ENCODE measurements at places on chromosomes 7 and 10.

- no peak for DNase-seq
Measured at GRCh38 chr7:134155206-134155605, 28.1 kb downstream of the LRGUK start.

DNA sequence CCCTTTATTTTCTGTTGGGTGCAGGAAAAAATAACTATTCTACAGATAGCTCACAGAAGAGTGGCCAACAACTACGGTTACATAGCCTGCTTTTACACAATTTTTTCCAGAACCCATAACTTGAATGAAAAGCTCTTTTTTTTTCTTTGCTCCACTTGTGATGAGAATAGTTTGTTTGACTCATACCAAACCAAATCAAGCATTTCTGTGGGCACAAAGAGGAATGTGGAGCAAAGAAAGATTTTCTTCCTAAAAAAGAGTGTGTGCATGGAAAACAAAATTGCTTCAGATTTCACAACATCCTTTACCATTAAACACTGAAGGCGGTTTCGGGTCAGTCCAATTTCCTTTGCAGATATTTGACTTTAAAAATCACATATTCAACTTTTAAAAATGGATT, 54.8 kb upstream of the RAB11FIP2 start:
- DNase-seq: no peak

DNA sequence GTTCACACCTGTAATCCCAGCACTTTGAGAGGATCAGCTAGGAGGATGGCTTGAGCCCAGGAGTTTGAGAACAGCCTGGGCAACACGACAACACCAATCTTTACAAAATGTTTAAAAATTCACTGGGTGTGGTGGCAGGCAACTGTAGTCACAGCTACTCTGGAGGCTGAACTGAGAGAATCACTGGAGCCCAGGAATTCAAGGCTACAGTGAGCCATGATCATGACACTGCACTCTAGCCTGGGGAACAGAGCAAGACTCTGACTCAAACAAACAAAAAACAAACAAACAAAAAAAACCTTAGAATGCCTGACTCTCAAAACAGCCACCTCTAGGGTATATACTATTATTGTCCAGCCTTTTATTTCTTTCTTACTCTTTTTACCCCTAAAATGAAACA, 56.5 kb upstream of the PAPSS2 start:
- no peak for DNase-seq

DNA sequence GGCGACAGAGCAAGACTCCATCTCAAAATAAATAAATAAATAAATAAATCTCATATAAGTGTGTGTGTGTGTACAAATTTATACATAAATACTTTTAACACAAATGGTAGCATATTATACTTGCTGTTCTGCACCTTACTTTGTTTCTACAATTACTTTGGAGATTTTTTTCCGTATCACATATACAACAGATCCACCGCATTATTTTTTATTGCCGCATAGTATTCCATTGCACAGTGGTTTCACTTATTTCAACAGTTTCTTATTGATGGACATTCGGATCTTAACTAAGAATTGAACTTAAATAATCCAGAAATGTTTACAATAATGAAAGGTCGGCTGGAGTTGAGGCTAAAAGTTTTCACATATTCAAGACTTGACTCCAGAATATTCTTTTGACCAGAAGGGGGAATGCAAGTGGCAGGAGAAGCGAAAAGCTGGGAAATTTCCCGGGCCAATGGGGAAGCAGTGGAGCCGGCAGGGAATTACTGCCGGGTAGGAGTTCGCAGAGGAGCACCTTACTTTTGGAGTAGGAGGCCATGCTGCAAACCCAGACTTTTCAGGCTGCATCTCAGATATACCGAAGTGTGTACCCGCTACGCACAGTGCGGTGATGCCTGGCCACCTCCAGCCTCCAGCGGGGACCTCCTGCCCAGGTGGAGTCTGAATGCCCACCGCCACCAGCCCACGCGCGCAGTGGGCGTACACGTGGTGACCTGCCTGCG, 415 bp upstream of the CNNM1 start:
- DNase-seq: no peak

- no peak for DNase-seq
Measured at GRCh38 chr10:96283756-96284155, 12.4 kb upstream of the BLNK start.

DNA sequence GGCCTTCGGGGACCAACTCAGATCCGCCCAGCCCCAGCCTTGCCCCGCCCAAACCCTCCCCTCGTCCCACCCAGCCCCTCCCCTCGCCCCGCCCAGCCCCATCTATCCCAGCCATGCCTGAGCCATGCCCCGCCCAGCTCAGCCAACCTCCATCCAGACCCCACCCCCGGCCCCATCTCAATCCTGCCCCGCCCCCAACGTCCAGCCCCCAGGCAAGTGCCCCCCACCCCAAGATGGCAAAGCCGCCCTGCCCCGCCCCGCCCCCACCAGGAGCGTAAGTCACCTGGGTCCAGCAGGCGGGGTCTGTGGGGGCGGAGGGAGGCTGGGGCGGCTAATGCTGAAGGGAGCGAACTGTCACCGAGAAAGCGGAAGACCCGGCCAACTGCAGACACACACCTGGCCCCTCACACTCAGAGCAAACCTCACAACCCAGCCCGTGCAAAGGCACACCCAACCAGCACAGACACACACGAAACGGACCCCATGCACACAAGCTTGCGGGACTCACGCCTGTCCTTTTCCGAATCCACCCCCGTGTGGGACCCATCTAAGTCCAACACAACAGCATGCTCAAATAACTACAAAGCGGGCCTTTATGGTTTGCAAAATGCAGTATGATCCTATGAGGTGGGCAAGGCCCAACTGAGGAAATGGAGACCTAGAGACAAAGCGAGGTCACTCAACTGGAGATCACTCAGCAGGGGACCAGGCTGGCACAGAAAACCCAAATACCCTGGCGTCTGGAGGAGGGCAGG, 11.5 kb upstream of the OGA start:
- DNase-seq: no peak

DNA sequence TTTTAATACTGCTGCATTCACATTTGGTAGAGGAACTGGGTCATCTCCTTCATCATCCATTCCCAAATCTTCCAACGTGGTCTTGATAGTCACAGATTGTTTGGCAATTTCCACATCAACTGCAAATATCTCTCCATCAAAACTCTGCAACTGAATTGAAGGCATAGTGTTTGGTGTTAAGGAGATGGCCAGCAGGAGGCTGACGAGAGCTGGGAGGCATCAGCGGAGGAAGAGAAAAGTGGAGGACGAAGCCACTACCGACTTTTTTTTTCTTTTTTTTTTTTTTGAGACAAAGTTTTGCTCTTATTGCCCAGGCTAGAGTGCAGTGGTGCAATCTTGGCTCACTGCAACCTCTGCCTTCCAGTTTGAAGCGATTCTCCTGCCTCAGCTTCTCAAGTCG, 205.0 kb upstream of the KCTD7 start:
- DNase-seq: no peak

GRCh38 chr7:144842377-144842851, 6.6 kb upstream of the TPK1 start:
- no peak for DNase-seq

- DNase-seq: no peak
Measured at GRCh38 chr7:4325732-4326131, 356.4 kb upstream of the FOXK1 start.

GRCh38 chr7:128027485-128027980, 3.7 kb downstream of the LRRC4 start:
- DNase-seq: no peak

DNA sequence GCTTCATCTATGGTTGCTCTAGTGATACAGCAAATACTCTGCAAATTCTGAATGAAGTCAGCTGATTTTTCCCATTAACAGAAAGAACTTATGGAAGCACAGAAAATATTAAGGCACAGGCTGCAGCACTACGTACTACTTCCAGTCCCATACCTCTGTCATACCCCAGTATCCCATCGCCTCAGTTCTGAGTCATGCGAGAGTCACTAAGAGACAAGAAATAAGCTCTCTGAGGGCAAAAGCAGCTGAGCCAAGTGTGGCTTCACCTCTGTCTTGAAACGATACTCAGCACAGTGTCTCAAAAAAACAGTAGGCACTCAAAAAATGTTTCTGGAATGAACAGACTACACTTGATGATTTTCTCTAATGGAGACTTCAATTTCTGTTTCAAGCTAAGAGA, 48.2 kb downstream of the EZH2 start:
- DNase-seq: no peak

GRCh38 chr7:154777489-154777888, 225.4 kb downstream of the PAXIP1 start:
- no peak for DNase-seq

DNA sequence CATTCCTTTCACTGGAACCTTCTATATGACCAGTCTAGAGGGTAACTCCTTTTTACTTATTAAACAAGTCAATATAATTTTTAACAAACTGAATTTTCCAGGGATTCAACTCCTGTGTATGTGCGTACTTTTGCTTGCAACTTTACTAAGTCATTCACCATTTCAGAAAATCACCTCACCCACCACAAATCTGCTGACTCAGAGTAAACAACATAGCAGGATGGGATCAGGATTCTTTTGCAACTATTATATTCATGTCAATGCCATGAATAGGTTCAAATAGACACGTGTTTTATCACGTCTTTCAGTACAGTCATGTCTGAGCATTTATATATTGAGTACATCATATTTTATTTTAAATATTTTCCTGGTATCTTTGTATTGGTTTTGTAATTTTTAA, 14.5 kb downstream of the CTTNBP2 start:
- no peak for DNase-seq

- no peak for DNase-seq
Measured at GRCh38 chr7:23017309-23017708, 3.4 kb upstream of the HYCC1 start.

DNA sequence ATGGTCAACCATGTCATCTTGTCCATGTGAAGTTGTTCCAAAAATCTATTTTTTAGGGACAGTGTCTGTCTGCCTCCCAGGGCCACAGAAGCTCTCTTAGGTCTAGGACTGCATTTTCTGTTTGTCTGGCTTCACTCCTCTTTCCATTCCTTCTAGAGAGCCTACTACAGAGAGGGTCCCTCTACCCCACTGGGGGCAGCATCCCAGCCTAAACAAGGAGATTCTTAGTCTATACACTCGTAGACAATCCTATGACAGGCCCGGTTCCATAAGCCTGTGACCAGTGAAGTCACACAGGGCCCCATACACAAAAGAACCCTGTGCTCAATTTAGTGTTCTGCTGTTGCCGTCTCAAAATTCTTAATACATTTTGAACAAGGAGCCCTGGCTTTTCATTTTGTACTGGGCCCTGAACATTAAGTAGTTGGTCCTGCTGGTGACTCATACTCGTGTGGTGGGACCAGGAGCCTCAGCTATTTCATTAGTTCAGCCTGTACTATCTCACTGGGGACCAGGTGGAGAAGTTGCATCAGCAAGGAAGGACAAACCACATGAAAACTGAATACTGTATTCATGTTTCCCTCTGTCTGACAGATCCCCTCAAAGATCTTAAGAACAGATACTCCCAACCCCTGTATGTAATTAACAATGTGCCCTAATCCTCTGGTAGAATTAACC, 23.5 kb upstream of the FAM180A start:
- DNase-seq: no peak

DNA sequence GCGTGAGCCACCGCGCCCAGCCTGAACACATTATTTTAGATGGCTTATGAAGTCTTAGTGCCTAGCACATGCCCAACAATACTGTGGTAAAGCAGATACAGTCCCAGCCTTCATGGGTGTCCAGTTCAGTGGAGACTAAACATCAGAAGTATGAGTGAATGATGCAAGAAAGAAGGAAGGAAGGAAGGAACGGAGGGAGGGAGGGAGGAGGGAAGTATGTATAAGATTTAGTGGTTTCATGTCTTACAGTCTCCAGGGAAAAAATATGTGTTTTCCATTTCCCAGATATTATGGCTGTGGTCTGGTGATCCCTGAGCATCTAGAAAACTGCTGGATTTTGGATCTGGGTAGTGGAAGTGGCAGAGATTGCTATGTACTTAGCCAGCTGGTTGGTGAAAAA, 2.9 kb downstream of the AS3MT start:
- no peak for DNase-seq

GRCh38 chr10:96587264-96588059, 650 bp upstream of the TM9SF3 start:
- DNase-seq: peak; percentile 18

- no peak for DNase-seq
Measured at GRCh38 chr7:7122033-7122478, 60.3 kb upstream of the C1GALT1 start.

DNA sequence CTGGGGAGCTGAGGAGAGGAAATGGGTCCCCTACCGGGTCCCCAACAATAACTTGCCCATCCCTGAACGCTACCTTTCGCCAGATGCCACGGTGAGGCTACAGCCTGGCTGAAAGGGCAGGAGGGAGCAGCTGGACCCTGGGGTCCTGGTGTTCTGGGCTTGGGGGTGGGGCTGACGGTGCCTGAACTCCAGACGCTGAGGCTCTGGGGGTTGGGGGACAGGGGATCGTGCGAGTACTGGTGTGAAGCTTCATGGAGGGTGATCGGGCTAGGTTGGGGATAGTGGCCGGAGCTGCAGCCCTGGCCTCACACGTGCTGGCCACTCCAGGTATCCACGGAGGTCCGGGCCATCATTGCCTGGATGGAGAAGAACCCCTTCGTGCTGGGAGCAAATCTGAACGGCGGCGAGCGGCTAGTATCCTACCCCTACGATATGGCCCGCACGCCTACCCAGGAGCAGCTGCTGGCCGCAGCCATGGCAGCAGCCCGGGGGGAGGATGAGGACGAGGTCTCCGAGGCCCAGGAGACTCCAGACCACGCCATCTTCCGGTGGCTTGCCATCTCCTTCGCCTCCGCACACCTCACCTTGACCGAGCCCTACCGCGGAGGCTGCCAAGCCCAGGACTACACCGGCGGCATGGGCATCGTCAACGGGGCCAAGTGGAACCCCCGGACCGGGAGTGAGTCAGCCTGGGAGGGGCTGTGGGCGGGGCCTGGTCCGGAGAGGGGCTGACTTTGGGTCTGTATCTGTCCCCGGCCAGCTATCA, 8.3 kb downstream of the AEBP1 start:
- peak; percentile 86 for DNase-seq

DNA sequence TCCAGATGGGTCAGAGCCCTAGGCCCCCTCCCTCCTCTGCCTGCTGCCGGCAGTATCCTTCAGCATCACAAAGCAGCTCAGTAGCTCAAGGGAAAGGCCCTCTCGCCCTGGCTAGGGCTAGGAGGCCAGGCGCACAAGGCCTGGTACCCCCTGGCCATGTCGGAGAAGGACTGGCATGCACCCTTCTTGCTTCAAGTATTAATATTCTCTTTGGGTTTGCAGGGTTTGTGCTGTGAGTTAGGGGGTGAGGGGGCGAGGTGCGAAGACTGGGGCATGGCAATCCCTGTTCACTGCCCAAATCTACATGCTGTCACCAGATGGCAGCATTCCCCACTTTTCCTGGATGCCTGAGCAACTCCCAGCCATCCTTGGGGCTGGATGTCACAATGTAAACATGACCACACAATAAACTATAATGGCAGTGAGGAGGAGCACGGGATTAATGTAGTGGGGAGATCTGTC, 105.2 kb downstream of the NEURL1 start:
- DNase-seq: peak; percentile 78

DNA sequence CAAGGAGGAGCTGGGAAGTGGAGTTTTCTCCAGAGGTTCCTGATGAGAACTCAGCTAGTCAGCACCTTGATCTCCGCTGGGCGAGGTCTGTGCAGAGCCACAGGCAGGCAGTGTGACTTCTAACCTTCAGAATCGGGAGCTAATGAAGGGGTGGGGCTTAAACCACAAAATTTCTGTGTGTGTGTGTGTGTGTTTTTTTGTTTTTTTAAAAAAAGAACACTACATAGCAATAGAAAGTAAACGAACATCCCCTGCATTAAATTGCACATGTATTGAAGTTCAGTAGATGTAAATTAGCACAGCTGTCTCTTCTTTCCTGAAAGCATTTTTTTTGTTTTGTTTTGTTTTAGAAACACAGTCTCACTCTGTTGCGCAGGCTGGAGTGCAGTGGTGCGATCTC, 46.2 kb downstream of the RBM17 start:
- DNase-seq: no peak

GRCh38 chr10:79560160-79560709, at the start of gene SFTPA2:
Gene SFTPA2, minus strand, starts transcription at chr10:79560407. Its CDS starts 924 bp downstream, at chr10:79559483.
- DNase-seq: no peak
